CD8-positive, alpha-beta T cell (primary cell): ENCODE measurements at places on chromosomes 3 and 15. TPM values are rescaled to one million over a fixed set of nuclear protein-coding genes. Genes with fewer than 3 reads are reported as not detected.

DNA sequence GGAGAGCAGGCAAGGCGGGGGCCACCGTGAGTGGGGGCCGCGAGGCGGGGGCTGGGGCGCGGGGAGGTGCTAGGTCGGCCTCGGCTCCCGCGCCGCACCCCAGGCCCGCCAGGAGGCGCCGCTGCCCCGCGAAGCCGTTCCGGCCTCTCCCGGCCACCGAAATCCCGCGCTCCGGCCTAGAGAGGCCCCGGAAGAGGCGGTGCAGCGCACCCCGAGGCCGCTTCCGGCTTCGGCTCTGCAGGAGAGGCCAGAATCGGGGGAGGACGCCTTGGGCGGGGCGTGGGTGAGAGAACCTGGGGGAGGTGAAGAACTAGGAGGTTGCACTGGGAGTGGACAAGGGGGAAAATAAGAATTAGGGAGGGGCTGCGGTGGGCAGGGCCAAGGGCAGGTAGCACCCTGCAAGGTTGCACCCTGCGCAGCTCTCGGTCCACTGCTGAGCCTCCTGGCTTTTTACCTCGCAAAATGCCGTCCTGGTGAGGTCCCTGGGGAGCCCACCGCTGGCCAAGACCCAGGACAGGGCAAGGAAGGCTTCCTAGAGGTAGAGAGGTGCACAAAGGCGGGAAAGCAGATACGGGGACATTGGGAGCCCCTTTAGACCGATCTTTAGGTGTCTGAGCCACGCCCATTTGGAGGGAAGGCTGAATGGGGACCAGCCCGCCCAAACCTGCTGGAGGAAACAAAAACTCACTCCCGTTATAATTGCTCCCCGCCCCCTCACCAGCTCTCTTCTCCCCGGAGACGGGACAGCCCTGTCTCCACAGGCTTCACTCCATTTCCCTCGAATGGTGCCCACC lies 8.4 kb upstream of the GNAI2 start:
- DNase-seq: peak; percentile 90

DNA sequence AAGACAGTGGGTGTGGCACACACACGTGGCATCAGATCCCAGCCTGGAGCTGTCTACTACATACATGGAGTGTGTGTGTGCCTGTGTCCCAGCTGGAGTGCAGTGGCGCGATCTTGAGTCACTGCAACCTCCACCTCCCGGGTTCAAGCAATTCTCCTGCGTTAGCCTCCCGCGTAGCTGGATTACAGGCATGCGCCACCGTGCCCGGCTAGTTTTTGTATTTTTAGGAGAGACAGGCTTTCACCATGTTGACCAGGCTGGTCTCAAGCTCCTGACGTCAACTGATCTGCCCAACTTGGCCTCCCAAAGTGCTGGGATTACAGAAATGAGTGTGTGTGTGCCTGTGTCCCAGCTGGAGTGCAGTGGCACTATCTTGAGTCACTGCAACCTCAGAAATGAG lies 108.8 kb downstream of the IL12A start:
- DNase-seq: no peak

GRCh38 chr3:14766428-14767244 lies 52.1 kb upstream of the FGD5 start:
- DNase-seq: no peak

The ZNF717 gene
- total RNA-seq: 5.4 TPM
